ENCODE measurements at places on chromosomes 3 and 15.

- no peak for DNase-seq
Measured at GRCh38 chr15:65954289-65954741, 85.0 kb downstream of the RAB11A start.

GRCh38 chr3:190972196-190972595 is 109.7 kb upstream of the GMNC start:
- DNase-seq: no peak

- DNase-seq: no peak
Measured at GRCh38 chr3:69558912-69559311, 173.0 kb upstream of the FRMD4B start.

DNA sequence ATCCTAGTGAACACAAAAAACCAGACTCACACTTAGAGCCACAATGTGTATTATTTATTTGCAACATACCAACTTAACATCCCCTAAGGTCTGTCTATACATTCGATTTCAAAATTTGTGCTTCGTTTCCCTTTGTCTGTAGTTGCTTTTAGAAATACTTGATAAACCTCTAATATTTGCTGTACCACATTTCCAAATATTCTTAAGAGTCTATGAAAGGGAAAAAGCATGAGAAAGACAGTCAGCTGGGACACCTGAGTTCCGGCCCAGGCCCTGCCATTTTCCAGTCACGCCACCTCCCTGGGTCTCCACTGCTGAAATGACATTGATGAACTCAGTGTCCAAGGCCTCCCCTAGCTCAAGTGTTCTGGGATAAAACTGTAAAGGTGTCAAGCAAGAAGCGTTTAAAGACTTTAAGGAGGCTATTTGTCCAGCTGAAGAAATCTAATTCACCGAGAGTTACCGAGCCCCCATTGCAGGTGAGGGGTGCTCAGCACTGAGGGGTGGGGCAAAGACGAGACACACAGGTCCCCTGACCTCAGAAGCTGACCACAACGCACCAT is 26.6 kb downstream of the LRRC2 start:
- no peak for DNase-seq

GRCh38 chr3:150371741-150372254 is 36.3 kb upstream of the TSC22D2 start:
- no peak for DNase-seq

DNA sequence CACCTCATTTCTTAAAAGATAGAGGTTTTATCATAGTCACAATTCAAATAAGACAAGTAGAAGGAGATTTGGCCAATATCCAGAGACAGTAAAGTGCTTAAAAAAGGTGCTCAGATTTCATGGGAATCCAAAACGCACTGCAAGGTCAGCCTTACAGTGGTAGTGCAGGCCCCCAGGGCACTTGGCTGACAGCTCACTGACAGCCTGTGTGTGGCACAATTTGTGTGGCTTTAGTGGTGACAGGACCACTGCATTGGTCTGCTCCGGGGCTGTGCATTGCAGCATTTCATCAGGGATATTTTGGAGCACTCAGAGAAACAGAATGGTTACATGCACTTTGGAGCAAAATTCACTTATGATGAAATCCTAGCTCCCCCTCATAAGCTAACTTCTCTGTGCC is 544.3 kb downstream of the NTRK3 start:
- no peak for DNase-seq

DNA sequence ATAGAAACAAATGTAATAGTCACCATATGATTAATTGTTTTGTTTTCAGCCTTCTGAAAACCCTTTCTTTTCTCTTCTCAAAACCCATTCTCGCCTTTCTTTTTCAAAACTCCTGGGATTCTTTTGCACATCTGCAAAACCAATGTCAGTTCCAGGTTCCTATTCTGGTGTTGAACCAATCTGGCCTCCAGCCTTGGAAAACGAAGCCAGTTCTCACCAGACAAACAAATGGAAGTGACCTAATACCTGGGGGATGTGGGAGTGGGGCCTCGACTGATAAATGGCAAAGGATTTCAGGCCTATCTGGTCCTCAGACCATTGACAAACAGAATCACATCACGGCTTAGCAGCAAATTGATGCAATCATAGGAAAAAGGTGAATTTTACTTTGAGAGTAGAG is 73.0 kb downstream of the COL8A1 start:
- DNase-seq: no peak

DNA sequence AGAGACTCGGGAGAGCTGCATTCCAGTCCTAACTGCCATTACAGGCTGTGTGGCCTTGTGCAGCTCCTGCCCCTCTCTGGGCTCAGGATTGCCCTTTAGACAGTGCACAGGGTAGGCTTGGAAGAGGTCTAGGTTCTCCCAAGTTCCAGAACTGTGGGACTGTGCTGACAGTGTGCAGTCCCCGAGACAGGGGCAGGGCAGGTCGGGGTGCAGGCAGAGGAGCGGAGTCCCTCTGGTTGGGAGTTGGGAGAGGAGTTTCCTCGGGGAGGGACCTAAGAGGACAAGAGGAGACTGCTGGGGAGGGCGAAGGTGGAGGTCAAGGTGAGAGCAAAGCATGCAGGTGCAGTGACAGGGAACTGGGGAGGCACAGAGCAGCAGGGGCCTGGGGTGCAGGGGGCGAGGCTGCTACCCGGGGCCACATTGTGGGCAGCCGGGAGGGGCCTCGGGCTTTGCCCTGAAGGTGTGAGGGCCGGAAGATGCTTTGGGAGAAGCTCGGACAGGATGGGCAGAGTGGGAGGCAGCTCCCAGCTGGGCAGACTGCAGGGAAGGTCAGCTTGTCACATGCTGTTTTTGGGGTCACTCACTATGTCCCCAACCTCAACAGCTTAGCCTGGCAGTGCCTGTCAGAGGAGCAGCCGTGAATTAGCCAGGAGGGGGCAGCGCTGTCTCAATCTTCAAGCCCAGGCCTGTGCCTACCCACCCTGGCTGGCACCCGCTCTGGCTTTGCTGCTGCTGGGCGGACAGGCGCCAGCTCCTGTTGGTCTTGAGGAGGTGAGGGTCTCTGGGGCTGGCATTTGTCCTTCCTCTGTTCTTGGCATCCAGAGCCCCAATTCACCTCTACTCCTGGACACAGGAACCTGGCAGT is 15.4 kb upstream of the CSPG4 start:
- DNase-seq: peak; percentile 60

DNA sequence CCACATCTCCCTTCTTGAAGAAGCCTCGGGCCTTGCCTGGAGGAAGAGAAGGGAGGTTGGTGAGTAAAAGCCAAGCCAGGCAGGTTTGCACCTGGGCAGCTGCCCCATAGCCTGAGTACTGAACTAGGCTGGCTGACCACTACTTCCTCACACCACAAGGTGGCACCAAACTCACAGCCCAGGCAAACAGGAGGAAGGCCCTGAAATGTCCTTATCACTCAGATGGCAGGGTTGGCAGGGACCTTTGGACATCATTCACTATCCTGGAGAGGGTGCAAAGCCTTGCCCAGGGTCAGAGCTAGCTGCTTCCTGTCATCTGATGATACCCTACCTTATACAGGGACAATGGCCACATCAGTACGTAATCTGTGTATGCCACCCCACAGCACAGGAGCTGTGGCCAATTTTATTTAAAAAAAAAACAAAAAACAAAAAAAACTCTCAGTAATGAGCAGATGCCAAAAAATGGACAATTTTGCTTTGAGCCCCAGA is 2.2 kb upstream of the GRAMD2A start:
- peak; percentile 76 for DNase-seq

GRCh38 chr15:38555686-38556334 is 8.8 kb downstream of the RASGRP1 start:
- no peak for DNase-seq

DNA sequence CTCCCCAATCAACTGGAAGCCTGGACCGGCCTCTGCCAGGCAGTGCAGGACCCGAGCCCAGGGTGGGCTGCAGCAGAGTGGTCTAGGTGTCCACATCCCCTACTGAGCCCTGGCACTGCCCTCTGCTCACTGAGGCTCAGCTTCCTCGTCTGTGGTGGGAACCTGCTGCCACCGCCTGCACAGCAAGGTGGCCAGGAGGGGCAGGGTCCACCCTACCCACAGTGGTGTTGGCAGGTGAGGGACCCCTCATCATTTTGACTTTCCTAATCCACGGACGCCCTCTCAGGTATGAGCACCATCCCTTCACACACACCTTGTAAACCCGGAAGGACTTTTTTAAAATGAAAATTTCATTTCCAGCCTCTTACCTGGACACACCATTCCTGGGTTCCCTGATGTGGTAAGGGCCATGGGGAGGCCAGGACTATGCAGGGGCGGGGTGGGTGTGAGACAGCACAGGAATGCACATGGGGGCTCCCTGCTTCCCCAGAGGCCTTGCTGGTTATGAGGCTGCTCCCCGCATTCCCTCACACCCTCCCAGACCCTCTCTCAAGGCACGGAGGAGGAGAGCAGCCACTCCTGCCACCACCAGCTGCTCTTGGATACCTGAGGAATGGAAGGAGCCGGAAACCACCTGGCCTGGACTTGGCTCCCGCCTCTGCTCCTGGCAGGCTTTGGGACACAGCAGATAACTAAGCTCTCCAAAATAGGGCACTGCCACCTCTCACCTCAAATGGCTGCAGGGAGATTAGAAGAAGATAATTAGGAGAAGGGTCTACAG is 185.9 kb upstream of the TPM1 start:
- DNase-seq: no peak

- no peak for DNase-seq
Measured at GRCh38 chr15:100167884-100168375, 173.8 kb downstream of the ADAMTS17 start.

DNA sequence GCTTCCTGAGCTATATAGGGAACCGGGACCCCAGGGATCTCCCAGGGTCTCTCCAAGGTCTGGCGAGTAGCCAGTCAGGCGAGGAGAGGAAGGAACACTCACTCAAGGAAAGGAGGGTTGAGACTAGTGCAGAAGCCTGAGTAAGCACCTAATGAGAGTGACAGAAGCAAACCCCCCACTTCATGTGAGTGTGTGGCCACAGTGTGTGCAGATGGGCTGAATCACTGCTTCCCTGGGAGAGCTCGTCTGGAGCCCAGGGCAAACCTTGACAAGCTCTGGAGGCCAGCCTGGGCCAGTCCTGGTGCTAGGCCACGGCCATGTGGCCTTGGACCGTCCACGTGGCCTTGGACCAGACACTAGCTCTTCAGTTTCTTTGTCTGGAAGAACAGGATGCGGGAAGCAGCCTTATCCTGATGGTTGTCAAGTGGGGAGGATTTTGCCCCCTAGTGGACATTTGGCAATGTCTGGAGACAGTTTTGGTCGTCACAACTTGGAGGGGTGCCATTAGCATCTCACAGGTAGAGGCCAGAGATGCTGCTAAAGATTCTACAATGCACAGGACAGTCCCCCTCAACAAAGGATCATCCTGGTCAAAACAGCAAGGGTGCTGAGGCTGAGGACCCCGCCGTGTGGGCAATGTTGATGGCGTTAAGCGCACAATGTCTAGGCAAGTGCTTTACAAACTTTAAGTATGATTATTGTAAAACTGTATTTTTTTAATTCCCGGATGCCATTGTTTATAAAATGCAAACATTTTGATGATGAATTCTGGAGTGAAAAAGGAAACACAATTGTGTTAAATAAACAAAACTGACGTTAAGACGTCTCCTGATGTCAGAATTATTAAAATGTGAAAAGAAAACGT is 34.8 kb upstream of the CTSH start:
- peak; percentile 62 for DNase-seq

DNA sequence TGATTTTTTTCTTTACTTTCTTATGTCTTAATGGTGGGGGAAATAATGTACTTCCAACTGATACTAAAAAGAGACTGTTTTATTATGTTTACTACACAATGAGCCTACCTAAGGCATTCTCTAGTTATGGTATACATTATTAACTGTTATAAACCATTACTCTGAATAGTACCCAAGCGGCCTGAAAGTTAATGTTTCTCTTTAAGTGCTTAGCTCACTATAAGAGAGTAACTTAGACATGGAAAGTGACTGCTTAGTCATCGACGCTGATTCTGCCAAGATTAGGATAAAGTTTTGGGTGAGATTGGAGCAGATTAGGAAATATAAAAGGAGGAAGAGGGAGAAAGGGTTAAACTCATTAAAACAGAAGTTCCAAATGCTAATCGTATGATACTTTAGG is 365.0 kb downstream of the NLGN1 start:
- no peak for DNase-seq

DNA sequence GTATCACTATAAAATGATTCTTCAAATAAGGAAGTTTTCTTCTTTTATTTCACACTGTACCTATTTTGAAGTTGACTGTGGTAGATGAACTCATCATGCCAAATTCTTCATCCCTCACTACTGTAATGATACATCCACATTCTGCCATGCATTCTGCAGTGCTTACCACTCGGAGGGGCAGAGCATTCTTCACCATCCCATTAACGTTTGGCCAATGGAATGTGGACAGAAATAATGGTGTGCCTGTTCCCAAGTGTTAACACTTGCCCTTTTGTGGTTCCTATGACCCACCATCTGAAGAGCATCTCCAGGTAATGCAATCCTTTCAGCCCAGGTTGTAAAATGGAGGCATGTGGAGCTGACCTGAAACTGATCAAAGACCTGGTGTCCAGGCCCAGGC is 18.6 kb downstream of the GOLIM4 start:
- DNase-seq: no peak

GRCh38 chr15:63436341-63436740 is 54.7 kb upstream of the CA12 start:
- no peak for DNase-seq

DNA sequence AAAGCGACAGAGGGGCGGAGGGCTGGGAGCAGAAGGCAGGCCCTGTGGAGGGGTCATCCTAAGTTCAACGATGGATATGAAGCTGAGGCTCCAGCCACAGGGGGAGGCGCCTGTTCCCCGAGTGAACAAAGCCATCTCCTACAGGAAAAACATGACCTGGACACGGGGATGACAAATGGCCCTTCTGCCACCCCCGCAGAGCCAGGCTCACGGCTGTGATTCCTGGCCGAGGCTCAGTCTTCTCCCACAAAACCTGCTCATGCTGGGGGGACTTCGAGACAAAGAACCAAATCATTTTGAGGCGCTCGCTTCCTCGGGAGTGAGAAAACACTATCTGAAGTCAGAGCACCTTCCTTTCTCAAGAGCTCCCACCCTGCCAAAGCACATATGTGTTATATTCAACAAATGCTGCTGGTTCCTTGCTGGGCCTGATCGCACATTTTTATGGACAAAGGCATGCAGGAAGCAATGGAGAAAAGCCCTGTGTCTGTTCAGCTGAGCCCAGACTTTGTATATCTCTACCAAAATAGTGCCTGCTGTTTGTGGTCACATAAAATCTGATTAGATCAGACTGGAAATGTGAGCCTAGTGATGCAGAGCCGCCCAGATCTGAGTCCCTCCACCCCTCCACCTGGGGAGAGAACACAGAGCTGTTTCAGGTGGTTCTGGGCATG is 5.6 kb downstream of the RBP1 start:
- DNase-seq: no peak

GRCh38 chr3:53956586-53956985 is 64.9 kb upstream of the SELENOK start:
- no peak for DNase-seq

GRCh38 chr3:120683213-120683612 is 1.2 kb upstream of the HGD start:
- DNase-seq: no peak
